ENCODE measurements at places on chromosomes 12 and 14.
A peak's percentile ranks its signal among the peaks of the same experiment; 100 is the strongest.

DNA sequence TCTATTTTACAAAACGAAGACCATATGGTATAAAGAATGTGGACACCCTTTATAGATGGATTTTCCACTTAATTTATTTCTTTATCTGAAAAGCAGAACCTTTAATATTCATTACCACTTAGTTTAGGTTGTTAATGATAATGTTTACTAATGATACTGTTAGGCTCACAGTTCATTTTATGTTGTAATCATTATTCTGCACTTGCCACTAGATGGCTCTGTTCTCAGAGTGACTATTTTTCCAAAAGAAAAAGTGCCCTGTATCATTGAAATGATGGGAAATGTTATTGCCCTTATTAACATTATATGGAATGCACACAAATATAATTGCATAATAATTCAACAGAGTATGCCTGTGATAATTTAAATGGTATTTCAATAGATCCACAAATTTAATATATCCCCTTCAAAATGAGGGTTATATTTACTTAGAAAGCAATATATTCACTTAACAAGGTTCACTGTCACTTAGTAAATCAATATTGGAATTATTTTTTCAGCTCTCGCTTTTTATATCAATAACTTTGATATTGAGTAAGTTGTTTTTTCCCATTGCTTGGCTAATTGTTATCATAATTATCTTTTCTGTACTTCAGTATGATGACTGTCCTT, 95.7 kb downstream of the PDE3A start:
- DNase-seq = no peak

DNA sequence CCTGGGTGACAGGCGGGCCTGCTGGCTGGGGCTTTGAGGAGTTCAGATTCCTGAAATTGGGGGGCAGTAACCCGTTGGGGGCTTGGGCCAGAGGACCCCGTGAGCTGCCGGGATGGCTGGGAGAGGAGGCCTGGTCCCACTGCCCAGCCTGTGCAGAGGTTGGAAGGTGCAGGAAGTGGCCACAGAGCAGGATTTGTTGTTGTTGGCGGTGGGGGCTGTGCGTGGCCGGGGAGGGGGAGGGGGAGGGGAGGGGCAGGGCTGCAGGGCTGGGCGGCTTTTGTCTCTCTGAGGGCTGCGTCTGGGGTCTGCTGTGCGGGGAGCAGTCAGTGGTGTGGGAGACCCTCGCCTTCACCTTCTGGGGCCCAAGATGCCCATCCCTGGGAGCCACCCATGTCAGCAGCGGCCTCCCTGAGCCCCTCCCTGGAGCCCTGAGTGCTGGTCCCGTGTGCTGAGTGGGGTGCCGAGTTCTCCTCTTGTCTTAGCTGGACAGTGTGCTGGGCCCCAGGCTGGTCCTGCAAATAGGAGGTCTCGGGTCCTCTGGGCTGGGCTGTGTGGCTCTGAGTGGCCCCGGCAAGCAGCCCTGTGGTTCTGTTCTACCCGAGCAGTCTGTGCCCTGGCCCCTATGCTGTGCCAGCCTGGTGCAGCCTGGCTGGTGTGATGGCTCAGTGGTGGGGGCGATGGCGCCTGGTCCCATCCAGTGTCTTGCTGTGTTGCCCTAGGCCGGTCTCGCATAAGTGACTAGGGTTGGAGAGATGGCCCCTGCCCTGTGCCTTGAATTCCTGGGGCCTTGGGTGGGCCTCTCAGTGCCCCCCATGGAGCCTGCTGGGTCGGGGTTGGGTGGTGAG, 10.3 kb downstream of the KIF26A start:
- no peak for DNase-seq

GRCh38 chr14:98932431-98933325, 339.3 kb downstream of the BCL11B start:
- no peak for DNase-seq

DNA sequence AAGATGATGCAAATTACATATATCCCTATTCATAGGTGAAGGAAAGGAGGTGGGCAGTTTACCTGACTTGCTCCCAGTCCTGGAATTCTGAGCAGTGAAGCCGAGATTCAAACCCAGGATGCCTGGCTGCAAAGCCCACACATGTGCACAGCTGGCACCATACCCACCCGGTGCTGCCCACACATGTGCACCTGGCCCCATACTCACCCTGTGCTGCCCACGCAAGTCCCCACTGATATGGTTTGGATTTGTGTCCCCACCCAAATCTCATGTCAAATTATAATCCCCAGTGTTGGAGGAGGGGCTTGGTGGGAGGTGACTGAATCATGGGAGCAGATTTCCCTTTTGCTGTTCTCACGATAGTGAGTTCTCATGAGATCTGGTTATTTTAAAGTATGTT, 179.2 kb upstream of the C14orf180 start:
- DNase-seq = no peak

- DNase-seq = peak; percentile 27
Observed at GRCh38 chr12:71938728-71939385, at the start of gene TPH2. TSS of gene TPH2 (plus strand) at chr12:71938845. CDS start at chr12:71938987, 142 bp downstream.

DNA sequence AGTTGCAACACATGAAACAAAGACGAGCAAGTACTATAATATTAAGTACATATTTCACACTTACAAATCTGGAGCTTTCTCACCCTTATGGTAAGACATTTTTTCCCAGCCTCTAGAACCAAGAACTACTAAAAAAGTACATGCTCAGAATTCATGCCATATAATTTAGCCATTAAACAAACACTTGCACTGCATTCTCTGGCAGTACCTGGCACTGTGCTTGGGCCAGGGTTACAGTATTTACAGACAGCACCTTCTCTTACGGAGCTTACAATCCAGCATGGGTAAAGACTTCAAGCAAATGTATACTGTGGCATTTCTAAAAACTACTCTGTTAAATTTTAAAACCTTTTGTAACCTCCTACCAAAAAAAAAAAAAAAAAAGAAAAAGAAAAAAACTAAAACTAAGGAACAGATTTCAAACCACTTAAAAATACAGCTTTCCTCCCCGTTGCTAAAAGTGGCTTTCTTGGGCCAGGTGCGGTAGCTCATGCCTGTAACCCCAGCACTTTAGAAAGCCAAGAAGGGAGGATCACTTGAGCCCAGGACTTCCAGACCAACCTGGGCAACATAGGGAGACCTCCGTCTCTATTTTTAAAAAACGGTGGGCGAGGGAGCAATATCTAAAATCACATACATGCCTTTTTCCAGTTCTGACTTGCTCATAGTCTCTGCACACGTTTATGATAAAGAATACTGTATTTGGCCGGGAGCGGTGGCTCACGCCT, 956 bp downstream of the GNPTAB start:
- DNase-seq = no peak

- no peak for DNase-seq
Observed at GRCh38 chr12:80709811-80710726, 2.6 kb downstream of the MYF6 start.

DNA sequence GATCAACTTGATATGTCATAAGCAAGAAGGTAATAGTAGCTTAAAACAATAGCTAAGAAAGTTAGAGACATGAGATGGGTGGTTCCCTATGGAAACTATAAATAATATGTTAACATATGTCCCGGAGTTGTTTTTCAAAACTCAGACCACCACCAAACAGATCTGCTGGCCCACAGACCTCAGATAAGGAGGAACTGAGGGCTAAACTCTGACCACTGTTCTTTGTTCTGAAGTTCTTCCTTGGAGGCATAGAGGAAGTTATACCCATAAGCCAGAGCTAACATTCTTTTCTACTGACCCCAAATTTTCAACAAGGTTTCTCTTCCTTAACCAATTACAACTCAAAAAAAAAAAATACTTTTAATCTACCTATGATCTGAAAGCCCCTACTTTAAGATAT, 156.1 kb upstream of the FSCB start:
- DNase-seq = no peak

DNA sequence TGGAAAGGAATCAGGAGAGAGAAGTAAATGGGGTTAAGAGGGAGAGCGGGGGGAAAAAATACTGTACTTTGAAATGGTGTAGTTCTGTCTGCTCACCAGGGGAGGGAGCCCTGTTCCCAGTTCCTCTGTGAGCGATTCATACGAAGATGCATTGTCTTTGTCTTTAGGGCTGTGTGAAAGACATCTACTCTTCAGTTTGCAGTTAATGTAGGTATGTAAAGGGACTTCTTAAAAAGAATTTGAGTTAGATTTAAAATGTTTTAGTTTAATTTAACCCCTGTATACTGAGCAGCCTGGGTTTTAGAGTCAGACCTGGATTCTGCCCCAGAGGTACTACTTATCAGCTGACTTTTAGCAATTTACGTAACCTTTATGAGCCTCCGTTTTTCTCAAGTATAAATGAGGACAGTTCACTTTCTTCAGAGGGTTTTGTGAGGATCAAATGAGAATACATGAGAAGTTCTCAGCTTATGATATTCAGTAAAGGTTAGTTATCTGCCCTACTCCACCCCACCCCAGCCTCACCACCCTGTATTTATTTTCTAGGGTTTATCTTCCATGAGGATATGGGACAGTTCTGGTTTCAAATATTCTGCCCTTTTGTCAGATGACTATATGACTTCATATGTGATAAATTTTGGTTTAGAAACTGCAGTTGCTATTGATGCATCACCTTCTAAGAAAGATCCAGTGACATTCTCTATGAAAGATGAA, 82.5 kb upstream of the EVL start:
- DNase-seq = peak; percentile 42
